ENCODE measurements at places on chromosomes 11 and 22. TPM values are rescaled to one million over a fixed set of nuclear protein-coding genes. Genes with fewer than 3 reads are reported as not detected.

Gene HEPN1
- total RNA-seq: 0.51 TPM

Gene SCGB1C1
- total RNA-seq: not detected

Gene ANGPTL5
- 3.3 TPM for total RNA-seq

Gene CPT1A
- total RNA-seq: 81.4 TPM

Gene GRAP2
- total RNA-seq: 3.6 TPM

Gene MMP26
- not detected for total RNA-seq

Gene APOL4
- 7.0 TPM for total RNA-seq

- H3K36me3 ChIP-seq: no peaks in the 10 kb centered on the region
- H3K4me1 ChIP-seq: no peaks in the 10 kb centered on the region
- H3K27ac ChIP-seq: no peak overlapping the region
- no peak overlapping the region for H3K4me3 ChIP-seq
- DNase-seq: no peak
These were observed 11.1 kb downstream of the SPTBN2 start for GRCh38 chr11:66717925-66718319.

- H3K27me3 ChIP-seq: no peaks in the 10 kb centered on the region
- no peak overlapping the region for H3K27ac ChIP-seq
- H3K4me3 ChIP-seq: no peak overlapping the region
- no peaks in the 10 kb centered on the region for H3K4me1 ChIP-seq
- no peak for DNase-seq
- H3K36me3 ChIP-seq: no peaks in the 10 kb centered on the region
These were observed 268.8 kb downstream of the DDX10 start for GRCh38 chr11:108933630-108934029.

DNA sequence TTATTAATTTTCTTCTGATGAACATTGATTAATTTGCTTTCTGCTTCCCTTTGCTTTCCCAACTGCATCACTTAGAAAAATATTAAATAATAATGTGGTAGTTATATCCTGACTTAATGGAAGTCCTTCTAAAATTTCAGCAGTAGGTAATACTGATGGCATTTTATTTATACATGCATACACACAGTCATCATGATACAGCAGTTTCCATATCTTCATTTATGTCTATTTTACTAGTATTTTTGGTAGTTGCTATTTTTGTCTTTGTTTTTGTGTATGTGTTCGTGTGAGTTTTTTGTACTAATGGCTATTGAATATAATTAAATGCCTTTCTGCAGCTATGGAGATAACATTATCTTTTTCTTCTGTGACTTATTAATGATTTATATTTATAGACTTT is 484.7 kb upstream of the CNTN5 start:
- no peaks in the 10 kb centered on the region for H3K36me3 ChIP-seq
- no peaks in the 10 kb centered on the region for H3K4me1 ChIP-seq
- DNase-seq: no peak
- no peaks in the 10 kb centered on the region for H3K27me3 ChIP-seq

DNA sequence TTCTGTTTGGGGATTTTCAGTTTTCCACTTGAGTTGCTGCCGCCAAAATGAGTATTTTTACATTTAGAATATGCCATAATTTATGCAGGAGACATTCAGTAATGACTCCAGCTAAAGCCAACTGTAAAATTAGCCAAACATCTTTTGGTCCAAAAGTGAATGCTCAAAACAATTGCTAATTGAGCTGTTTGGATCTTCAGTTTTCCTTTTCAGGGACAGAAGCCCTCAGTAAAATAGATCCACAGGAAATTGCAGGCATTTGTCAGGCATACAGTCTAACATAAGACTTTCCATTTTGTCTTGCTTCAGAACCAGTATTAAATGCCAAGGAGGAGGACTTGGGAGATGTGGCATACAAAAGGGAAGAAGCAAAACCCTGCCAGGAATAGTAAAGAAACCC is 524.8 kb upstream of the API5 start:
- no peak overlapping the region for H3K4me3 ChIP-seq
- DNase-seq: no peak
- no peaks in the 10 kb centered on the region for H3K4me1 ChIP-seq
- no peaks in the 10 kb centered on the region for H3K27me3 ChIP-seq
- no peaks in the 10 kb centered on the region for H3K36me3 ChIP-seq

- H3K4me3 ChIP-seq: no peak overlapping the region
- no peak for DNase-seq
- peaks cover 7% of the 10 kb centered on the region for H3K27me3 ChIP-seq
- no peak overlapping the region for H3K27ac ChIP-seq
These were observed 13.3 kb upstream of the IL10RA start for GRCh38 chr11:117972629-117973502.

DNA sequence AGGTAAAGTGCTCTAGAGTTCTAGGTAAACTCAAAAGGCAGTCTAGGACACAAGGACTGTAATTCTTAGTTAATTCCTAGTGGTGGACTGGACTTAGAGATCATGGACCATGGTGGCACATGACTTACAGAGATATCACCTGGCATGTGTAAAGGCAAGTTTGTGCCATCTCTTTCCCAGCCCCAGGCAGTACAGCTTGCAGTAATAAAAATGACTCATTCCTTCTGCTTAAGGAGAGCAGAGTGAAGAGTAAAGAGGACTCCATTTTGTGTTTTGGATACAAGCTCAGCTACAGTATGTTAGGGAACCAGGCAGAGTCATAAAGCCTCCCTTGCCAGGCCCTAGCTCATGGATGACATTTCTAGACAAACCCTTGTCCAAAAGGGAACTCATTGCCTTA is 629.9 kb downstream of the JRKL start:
- no peak overlapping the region for H3K27ac ChIP-seq
- no peaks in the 10 kb centered on the region for H3K27me3 ChIP-seq
- no peak for DNase-seq
- no peaks in the 10 kb centered on the region for H3K36me3 ChIP-seq

GRCh38 chr11:94655291-94655690 is 88.1 kb downstream of the PIWIL4 start:
- H3K36me3 ChIP-seq: no peaks in the 10 kb centered on the region
- no peak overlapping the region for H3K4me3 ChIP-seq
- H3K27ac ChIP-seq: no peak overlapping the region
- no peaks in the 10 kb centered on the region for H3K27me3 ChIP-seq
- DNase-seq: no peak

DNA sequence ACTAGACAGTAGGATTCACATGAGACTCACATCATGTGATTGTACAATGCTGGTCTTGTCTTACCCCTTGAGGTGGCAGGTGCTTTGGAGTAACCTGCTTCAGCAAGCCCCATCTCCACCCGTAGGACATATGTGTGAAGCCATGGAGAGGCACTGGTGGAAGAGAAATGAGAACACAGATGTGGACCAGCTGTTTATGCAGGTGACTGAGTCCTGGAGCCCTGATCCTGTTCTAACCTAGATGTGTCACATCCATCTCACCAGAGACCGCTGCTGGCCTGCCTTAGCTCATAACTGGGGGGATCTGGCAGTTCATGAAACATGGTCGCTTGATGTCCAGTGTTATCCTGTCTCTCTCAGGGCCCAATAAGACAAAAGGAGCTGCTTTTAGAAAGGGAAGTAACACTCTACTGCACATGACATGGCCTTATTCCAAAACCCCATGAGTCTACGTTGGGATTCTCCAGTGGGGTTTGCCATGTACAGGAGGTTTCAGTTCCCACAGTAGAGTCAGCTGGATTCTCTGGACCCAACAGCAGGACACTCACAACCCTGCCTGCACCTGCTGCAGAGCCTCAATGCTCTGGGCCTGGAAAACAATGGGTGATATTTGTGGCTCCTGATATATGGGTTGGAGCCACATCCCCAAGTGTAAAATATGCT is 62.0 kb downstream of the GGTLC2 start:
- DNase-seq: peak; percentile 21
- no peaks in the 10 kb centered on the region for H3K36me3 ChIP-seq
- no peaks in the 10 kb centered on the region for H3K27me3 ChIP-seq
- H3K4me3 ChIP-seq: no peak overlapping the region

- no peak for DNase-seq
- H3K27ac ChIP-seq: no peak overlapping the region
- H3K36me3 ChIP-seq: no peaks in the 10 kb centered on the region
- H3K27me3 ChIP-seq: no peaks in the 10 kb centered on the region
- H3K4me1 ChIP-seq: peaks cover 4% of the 10 kb centered on the region
These were observed 5.5 kb downstream of the DCUN1D5 start for GRCh38 chr11:103086461-103086860.

GRCh38 chr22:36164621-36165020 is 4.1 kb upstream of the APOL3 start:
- no peak overlapping the region for H3K4me3 ChIP-seq
- no peak overlapping the region for H3K27ac ChIP-seq
- H3K36me3 ChIP-seq: no peaks in the 10 kb centered on the region
- no peaks in the 10 kb centered on the region for H3K27me3 ChIP-seq
- DNase-seq: no peak

DNA sequence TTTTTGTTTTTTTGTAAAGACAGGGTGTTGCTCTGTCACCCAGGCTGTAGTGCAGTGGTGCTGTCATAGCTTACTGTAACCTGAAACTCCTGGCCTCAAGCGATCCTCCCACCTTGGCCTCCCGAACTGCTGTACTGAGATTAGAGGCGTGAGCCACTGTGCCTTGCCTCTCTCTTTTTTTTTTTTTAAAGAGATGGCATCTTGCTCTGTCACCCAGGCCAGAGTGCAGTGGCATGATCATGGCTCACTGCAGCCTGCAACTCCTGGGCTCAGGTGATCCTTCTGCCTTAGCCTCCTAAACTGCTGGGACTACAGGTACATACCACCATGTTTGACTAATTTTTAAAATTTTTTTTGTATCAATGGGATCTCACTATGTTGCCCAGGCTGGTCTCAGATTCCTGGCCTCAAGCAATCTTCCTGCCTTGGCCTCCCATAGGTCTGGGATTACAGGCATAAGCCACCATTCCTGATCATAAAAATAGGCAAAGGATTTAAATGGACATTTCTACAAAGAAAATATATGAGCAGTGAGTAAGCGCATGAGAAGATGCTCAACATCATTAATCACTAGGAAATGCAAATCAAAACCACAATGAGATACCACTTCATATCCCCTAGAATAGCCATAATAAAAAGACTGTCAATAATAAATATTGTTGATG is 17.3 kb upstream of the CLNS1A start:
- no peaks in the 10 kb centered on the region for H3K36me3 ChIP-seq
- no peak overlapping the region for H3K4me3 ChIP-seq
- no peaks in the 10 kb centered on the region for H3K27me3 ChIP-seq
- no peak overlapping the region for H3K27ac ChIP-seq
- no peaks in the 10 kb centered on the region for H3K4me1 ChIP-seq

GRCh38 chr11:94112206-94112953 is 16.3 kb upstream of the PANX1 start:
- peaks cover 8% of the 10 kb centered on the region for H3K4me1 ChIP-seq
- H3K4me3 ChIP-seq: no peak overlapping the region
- no peak overlapping the region for H3K27ac ChIP-seq
- H3K27me3 ChIP-seq: no peaks in the 10 kb centered on the region
- H3K36me3 ChIP-seq: no peaks in the 10 kb centered on the region

DNA sequence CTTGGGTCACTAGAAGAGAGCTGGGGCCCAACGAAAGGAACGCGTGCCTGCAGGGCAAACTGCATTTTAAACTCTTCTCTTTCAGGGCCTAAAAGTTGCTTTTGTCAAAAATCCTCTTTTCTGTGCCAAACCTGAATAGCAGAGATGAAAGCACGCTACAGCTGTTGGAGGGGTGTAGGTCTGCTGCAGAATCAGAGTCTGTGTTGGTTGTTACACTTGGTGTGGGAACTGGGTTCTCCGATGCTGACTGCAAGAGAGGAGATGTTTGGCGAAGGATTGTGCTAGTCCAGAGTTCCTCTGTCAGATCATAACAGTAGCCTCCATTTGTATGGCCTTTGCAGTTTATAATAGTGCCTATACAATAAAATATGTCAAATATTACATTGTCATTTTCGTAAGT is 41.8 kb downstream of the BARX2 start:
- no peaks in the 10 kb centered on the region for H3K36me3 ChIP-seq
- DNase-seq: no peak
- no peaks in the 10 kb centered on the region for H3K4me1 ChIP-seq
- no peaks in the 10 kb centered on the region for H3K27me3 ChIP-seq
- no peak overlapping the region for H3K4me3 ChIP-seq

DNA sequence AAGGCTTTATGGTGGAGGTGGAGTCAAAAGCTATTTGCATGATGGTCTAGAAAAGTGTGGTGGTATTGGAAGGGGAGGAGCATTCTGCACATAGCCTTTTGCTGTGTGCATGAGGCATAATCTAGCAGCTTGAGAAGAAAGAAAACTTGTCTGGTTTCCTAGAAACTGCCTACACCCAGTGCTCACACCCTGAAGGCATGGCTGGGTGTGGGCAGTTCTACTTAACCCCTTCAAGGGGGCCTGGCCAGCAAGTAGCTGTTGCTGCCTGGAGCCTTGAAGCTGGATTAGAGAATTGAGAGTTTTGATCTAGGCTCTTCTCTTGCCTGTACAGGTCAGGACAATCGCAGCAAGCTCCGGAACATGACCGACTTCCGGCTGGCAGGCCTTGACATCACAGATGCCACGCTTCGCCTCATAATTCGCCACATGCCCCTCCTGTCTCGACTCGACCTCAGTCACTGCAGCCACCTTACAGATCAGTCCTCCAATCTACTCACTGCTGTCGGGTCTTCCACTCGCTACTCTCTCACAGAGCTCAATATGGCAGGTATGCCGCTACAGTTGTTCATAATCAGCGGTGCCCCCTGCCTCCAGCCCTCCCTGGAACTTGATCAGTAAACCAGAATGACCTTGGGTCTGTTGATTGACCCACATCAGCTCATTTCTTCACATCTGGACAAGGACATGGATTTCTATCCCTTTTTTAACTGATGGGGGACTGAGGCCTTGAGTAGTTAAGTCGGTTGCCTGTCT is 12.2 kb upstream of the GRK2 start:
- no peaks in the 10 kb centered on the region for H3K4me1 ChIP-seq
- no peak overlapping the region for H3K4me3 ChIP-seq
- peaks cover 10% of the 10 kb centered on the region for H3K36me3 ChIP-seq

- no peaks in the 10 kb centered on the region for H3K36me3 ChIP-seq
- no peak overlapping the region for H3K27ac ChIP-seq
- no peaks in the 10 kb centered on the region for H3K27me3 ChIP-seq
- peak; percentile 42 for DNase-seq
These were observed 17.3 kb downstream of the SCARF2 start for GRCh38 chr22:20420157-20420842.

DNA sequence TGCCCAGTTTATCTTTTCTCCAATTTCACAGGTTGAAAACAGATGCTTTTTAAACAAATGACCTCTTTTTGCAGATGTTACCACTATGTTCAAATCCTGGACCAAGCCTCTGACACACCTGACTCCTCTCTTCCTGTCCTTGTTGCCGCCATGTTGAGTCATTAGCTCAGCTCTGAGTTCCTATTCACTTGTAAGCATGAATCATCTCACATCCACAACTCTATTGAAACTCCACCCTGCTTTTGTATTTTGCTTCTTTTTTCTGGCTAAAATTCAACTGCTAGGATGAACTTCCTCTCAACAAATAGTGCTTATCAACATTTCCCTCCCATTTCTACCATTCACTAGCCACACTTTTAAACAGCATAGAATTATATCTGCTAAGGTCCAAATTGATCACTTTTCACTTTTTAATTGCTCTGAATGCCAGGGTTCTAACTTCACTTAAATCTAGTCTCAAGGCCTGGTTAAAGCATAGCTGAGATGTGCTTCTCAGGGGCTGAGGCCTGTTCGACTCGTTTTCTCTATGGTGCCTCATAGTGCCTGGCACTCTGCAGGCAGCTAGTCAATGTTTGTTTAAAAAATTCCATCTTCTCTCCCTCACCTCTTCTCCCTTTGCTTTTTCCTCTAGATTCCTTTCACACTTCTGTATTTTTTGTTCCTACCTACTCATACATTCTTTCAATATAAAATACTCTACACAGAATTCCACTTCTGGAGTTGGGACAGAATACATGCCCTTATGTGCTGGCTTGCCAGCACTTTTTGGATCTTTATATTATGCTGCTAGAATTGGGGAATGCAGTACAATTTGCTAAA is 3.9 kb downstream of the JOSD1 start:
- peaks cover 17% of the 10 kb centered on the region for H3K4me1 ChIP-seq
- H3K27me3 ChIP-seq: no peaks in the 10 kb centered on the region
- DNase-seq: no peak
- peak overlapping the region; percentile 49 for H3K27ac ChIP-seq

Measured in aorta (tissue), 5 donors.